Esophagus squamous epithelium (tissue), 5 donors: ENCODE measurements at places on chromosomes 16 and 17. TPM values are rescaled to one million over a fixed set of nuclear protein-coding genes. Genes with fewer than 3 reads are reported as not detected.

DNA sequence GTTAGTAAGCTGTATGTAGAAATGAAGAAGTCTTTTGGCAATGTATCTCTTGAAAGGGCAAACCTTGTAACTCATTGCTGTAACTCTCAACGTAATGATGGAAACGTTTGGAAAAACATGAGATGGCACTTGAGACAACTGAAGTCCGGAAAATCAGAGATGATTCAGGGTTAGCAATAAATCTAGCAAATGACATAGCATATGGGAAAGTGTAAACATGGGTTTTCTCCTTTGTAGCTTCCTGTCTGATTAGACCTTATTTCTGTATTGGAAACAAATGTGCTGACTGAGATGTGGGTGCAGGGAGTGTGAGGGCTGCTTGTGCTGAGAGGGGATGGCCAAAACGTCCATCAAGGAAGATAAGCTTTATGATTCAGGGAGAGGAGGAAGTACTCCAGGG lies 110.7 kb upstream of the FAM20A start:
- H3K4me3 ChIP-seq, result no peak overlapping the region
- no peak overlapping the region for H3K27ac ChIP-seq
- no peaks in the 10 kb centered on the region for H3K36me3 ChIP-seq

Gene CTRL
- total RNA-seq, result 1.2 TPM

DNA sequence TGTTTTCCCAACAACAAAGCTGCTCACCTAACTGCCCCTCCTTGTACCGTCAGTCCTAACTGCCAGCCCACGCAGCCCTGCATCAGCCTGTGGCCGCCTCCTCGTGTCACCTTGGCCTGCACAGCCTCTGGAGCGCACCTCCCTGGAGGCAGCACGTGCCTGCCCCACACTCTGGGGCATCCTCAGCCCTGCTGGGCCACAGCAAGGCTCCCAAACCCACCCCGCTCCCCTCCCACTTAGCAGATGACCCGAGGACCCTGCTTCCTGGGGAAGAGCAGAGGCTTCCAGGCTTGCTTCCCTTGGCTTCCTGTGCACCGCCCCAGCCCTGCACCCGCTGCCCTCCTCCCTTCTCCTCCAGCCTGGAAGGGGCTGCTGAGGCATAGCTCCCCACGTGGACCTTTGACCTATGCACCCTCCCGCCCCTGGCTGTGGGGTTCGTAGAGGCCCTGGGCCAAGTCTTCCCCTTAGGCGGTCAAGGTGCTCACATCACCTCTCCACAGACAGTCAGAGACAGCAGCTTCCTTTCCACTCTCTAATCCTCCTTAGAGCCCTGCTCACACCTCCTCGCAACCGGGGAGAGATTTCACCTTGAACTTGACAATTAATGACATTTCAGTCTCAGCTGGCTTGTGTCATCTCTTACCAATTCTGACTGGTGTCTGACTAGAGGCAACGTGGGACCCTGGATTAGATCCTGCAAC lies 115.0 kb downstream of the MGAT5B start:
- no peak overlapping the region for H3K27ac ChIP-seq
- H3K36me3 ChIP-seq, result no peaks in the 10 kb centered on the region
- no peaks in the 10 kb centered on the region for H3K4me1 ChIP-seq
- H3K4me3 ChIP-seq, result no peak overlapping the region
- no peak for DNase-seq

DNA sequence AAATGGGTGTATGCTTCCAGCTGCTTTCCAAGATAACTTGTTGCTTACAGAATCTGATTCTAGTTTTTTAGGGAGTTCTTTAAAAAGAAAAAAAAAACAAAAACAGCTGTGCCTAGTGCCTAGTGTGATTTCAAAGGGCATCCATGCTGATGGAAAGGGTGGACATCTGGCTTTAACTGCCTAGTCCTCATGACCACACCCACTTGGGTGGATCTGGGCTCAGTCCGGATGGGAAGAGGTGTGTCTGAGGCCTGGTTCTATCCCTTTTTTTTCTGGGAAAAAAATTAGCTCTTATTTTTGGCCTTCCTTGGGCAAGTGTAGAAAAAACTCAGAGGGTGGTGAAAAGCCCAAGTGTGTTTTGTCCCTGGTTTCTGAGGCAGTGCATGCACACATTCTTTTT lies 132.3 kb upstream of the CDH11 start:
- no peaks in the 10 kb centered on the region for H3K27me3 ChIP-seq
- no peaks in the 10 kb centered on the region for H3K4me1 ChIP-seq
- no peaks in the 10 kb centered on the region for H3K36me3 ChIP-seq
- no peak for DNase-seq
- H3K4me3 ChIP-seq, result no peak overlapping the region
- no peak overlapping the region for H3K27ac ChIP-seq

Gene GALR2
- 0.44 TPM for total RNA-seq

GRCh38 chr16:50252874-50253513 lies 13.4 kb upstream of the ADCY7 start:
- H3K4me3 ChIP-seq, result no peak overlapping the region
- no peak for DNase-seq
- H3K27ac ChIP-seq, result no peak overlapping the region
- H3K27me3 ChIP-seq, result no peaks in the 10 kb centered on the region

- H3K27ac ChIP-seq, result peak overlapping the region; percentile 78
- H3K36me3 ChIP-seq, result peaks cover 49% of the 10 kb centered on the region
- peak overlapping the region; percentile 58 for H3K4me3 ChIP-seq
- no peaks in the 10 kb centered on the region for H3K27me3 ChIP-seq
- DNase-seq, result no peak
These were observed 165.7 kb downstream of the CMIP start for GRCh38 chr16:81610144-81610842.

DNA sequence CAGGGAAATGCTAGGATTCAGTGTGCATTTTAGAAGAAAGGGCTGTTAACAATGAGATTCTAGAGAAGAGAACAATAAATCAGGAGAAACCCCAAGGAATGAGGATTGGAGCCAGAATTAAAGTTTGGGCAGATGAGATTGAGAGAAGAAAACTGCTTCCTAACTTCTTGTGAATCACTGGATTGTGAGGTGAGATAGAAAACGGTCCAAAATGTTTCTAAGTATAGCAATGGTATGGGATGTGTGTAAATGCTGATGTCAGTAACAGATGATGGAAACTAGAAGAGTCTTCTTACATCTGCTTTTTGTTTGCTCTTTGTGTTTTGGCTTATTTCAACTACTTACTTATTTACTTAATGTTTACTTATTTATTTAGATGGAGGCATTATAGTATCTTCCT lies 123.0 kb downstream of the KCNJ2 start:
- no peaks in the 10 kb centered on the region for H3K27me3 ChIP-seq
- no peaks in the 10 kb centered on the region for H3K36me3 ChIP-seq
- no peak overlapping the region for H3K27ac ChIP-seq

Gene ACSM2A
- not detected for total RNA-seq

DNA sequence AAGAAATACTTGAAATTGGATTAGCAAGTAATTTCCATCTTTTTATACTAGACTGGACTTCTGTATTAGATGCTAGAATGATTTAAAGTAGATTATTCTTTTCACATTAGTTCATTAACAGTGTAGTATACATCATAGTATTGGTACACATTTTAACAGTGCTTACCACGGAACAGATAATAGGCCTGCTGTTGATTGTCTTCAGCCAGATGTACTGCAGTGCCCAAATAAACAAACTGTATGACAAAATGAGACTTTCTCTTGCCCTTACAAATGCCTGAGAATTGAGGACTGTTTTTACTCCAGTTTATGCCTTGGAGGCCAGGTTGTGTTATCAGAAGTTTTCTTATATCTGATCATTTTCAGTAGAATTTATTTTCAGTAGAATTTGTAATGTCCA lies 631 bp downstream of the EVI2A start:
- DNase-seq, result no peak
- H3K4me1 ChIP-seq, result no peaks in the 10 kb centered on the region
- H3K36me3 ChIP-seq, result no peaks in the 10 kb centered on the region
- peak overlapping the region; percentile 64 for H3K27ac ChIP-seq

- peaks cover 18% of the 10 kb centered on the region for H3K4me1 ChIP-seq
- no peaks in the 10 kb centered on the region for H3K36me3 ChIP-seq
- no peak overlapping the region for H3K4me3 ChIP-seq
- DNase-seq, result no peak
- no peaks in the 10 kb centered on the region for H3K27me3 ChIP-seq
- no peak overlapping the region for H3K27ac ChIP-seq
These were observed 26.2 kb upstream of the PMFBP1 start for GRCh38 chr16:72198021-72198711.

Gene GPRC5B
- 26.1 TPM for total RNA-seq

DNA sequence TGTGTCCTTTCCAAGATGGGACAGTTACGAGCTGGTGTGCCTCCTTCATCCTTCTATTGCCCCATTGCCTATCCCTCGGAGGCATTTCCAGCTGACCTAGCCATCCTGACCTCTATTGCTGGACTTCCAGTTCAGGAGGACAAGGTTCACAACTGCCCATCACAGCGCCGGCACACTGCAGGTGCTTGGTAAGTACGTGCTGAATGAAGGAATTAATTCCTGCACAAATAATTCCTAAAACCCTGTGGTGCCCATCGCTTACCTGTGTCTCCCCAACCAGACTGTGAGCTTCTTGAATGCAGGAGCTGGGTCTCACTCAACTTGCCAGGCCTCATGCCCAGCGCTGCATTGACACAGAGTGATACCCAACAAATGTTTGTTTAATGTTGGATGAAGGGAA lies 13.0 kb downstream of the ALOX15B start:
- no peaks in the 10 kb centered on the region for H3K27me3 ChIP-seq
- DNase-seq, result no peak
- no peak overlapping the region for H3K27ac ChIP-seq

GRCh38 chr16:49608779-49609178 lies 235.2 kb downstream of the C16orf78 start:
- H3K4me3 ChIP-seq, result no peak overlapping the region
- H3K27me3 ChIP-seq, result no peaks in the 10 kb centered on the region
- no peaks in the 10 kb centered on the region for H3K36me3 ChIP-seq

Gene SLC6A4
- 5.5 TPM for total RNA-seq

- H3K4me3 ChIP-seq, result peak within 1 kb of the TSS; percentile 48
- peaks cover 75% of the 10 kb centered on the region for H3K27me3 ChIP-seq
- no peak within 1 kb of the TSS for H3K27ac ChIP-seq
- DNase-seq, result no peak
- no peaks in the 10 kb centered on the region for H3K36me3 ChIP-seq
- peaks cover 6% of the 10 kb centered on the region for H3K4me1 ChIP-seq
These were observed at the start of gene MEIOC for GRCh38 chr17:44655983-44656710. Gene MEIOC, plus strand, starts transcription at chr17:44656468. Its CDS starts 146 bp downstream, at chr17:44656614.

DNA sequence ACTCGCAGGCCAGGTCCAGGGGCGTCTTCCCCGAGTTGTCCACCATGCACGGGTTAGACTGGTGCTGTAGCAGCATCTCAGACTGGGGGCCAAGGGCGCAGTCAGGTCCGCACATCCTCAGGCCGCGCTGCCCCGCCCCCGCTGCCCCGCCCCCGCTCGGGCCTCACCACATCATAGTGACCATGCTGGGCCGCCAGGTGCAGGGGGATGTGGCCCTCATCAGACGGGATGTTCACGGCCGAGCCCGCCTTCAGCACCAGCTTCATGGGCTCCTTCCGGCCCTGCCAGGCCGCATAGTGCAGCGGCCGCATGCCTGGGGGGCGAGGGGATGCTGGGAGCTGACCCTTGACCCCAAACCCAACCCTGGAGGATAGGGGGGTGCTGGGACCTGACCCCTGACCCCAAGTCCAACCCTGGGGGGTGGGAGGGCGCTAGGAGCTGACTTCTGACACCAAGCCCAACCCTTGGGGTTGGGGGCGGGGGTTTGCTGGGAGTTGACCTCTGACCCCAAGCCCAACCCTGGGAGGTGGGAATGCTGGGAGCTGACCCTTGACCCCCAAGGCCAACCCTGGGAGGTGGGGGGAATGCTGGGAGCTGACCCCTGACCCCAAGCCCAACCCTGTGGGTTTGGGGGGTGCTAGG lies 7.0 kb downstream of the CASKIN1 start:
- H3K4me1 ChIP-seq, result peaks cover 18% of the 10 kb centered on the region
- no peak overlapping the region for H3K27ac ChIP-seq
- no peak overlapping the region for H3K4me3 ChIP-seq
- DNase-seq, result no peak

Gene TBX21
- total RNA-seq, result 2.9 TPM

- H3K27ac ChIP-seq, result no peak overlapping the region
- H3K4me1 ChIP-seq, result peaks cover 19% of the 10 kb centered on the region
- no peaks in the 10 kb centered on the region for H3K36me3 ChIP-seq
- no peaks in the 10 kb centered on the region for H3K27me3 ChIP-seq
These were observed 66.6 kb downstream of the NTN1 start for GRCh38 chr17:9087921-9088320.

GRCh38 chr17:44062871-44063270 lies 3.6 kb downstream of the LSM12 start:
- H3K4me1 ChIP-seq, result peaks cover 42% of the 10 kb centered on the region
- H3K27me3 ChIP-seq, result no peaks in the 10 kb centered on the region
- no peak overlapping the region for H3K27ac ChIP-seq
- no peaks in the 10 kb centered on the region for H3K36me3 ChIP-seq
- no peak overlapping the region for H3K4me3 ChIP-seq

GRCh38 chr16:65106757-65107156 lies 15.1 kb downstream of the CDH11 start:
- H3K4me1 ChIP-seq, result no peaks in the 10 kb centered on the region
- no peak overlapping the region for H3K4me3 ChIP-seq
- no peak overlapping the region for H3K27ac ChIP-seq
- no peak for DNase-seq
- no peaks in the 10 kb centered on the region for H3K36me3 ChIP-seq

DNA sequence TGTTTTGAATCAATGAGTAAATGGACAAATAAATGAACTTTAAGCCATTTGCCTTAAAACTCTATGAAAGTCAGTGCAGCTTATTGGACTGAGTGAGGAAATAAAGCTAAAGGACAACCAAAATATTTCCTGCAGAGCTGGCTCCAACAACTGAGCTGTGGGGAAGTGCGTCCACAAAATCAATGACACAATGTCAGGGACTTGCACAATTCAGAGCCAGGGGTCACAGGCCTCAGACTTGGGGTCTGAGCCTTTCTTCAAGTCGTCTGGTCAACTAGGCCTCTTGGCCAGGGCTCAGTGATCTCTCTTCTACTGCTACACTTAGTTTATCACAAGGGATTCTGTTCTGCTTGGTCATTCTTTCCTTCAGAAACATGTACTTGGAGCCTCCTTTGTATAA lies 26.2 kb upstream of the RHBDL3 start:
- DNase-seq, result no peak
- H3K4me3 ChIP-seq, result no peak overlapping the region
- no peak overlapping the region for H3K27ac ChIP-seq
- no peaks in the 10 kb centered on the region for H3K4me1 ChIP-seq

DNA sequence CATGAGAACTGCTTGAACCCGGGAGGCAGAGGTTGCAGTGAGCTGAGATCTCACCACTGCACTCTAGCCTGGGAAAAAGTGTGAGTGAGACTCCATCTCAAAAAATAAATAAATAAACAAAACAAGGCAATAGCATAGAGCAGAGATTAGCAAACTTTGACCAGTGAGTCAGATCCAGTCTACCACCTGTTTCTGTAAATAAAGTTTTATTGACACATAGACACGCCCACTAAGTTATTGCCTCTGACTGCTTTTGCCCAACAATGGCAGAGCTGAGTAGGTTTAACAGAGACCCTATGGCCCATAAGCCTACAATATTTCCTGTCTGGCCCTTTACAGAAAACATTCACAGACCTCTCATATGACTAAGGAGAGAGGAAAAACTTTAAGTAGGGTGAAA lies 44.3 kb downstream of the XYLT1 start:
- H3K4me3 ChIP-seq, result no peak overlapping the region
- H3K36me3 ChIP-seq, result no peaks in the 10 kb centered on the region
- H3K27me3 ChIP-seq, result no peaks in the 10 kb centered on the region
